Skeletal muscle cell (primary cell): ENCODE measurements at places on chromosomes 13 and 19.

DNA sequence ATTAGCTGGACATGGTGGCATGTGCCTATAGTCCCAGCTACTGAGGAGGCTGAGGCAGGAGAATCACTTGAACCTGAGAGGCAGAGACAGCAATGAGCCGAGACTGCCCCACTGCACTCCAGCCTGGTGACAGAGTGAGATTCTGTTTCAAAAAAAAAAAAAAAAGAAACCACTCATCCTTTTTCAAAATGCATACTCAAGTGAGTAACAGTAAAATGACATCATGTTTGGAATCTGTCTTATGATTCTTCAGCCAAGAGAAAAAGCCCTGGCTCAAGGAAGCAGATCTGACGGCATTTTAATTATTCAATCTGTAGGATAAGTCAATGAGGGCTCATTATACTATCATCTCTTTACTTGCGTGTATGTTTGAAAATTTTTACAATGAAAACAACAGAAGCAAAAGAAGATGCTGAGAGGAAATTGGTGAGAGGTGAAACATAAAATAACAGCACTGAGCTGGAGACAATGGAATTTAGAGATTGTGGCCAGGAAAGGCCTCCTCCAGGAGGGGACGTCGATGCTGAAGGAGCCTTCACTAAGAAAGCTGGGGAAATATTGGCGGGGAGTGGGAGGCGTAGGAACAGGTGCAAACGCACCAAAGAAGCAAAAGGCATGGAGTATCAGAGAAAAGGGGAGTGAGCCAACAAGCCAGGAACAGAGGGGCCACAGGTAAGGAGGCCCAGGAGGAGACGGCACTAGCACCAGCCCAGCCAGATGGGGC, 12.9 kb upstream of the CCNE1 start:
- DNase-seq, result peak; percentile 5

DNA sequence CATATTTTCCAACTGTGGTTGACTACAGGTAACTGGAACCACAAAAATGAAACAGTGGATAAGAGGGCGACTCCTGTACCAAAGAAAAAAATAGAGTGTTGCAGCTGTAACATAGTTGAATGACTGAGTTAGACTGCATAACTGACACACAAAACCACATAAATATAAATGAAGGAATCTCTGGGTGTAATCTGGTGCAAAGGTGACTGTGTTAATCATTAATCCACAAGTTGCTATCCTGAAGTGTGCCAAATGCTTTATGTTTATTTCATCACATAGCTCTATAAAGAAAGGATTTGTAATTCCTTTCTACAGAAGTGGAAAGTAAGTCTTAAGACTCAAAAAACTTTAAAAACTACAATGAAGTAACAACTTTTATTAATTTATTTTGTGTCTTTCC, 6.0 kb upstream of the GJB2 start:
- no peak for DNase-seq

- no peak for DNase-seq
Measured at GRCh38 chr13:20160306-20161274, at the start of gene GJA3. TSS of gene GJA3 (minus strand) at chr13:20161052. CDS start at chr13:20143288, 17,764 bp downstream.

- no peak for DNase-seq
Measured at GRCh38 chr13:100637380-100637779, 37.2 kb downstream of the TMTC4 start.

DNA sequence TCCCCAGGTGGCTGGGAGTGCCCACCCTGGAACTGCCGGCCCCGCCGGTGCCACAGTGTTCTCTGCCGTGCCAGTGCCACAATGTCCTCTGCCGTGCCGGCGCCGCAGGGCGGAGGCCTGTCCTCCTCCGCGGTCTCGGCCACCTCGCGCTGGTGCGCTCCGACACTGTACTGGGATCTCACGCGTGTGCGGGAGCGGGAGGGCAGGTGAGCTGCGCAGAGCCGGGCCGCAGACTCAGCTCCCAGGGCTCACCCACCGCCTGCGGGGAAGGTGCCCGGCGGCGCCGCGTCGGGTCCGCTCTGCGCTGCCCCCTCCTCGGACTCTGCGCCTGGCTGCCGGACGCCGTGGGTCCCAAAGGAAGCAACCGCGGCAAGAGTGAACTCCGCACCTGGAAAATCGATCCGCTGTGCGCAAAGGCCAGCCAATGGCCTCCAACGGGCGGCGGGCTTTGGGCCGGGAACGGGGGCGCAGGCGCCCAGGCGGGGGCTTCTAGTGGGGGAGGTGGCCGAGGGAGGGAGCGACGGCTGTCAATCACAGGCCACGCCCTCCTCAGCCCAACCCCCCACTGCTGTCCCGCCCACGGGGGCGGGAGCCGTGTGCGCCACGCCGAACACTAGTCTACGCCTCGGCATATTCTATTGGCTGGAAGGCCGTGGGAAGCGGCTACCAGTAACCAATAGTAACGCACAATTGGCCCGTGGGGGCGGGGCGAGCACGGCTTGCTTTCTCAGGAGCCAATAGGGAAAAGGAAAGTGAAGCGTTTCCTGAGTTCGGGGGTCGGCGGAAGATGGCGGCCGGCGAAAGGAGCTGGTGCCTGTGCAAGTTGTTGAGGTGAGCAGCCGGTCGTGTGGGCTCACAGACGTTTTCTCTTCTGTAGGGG, at the start of gene ALG11:
Gene ALG11 (plus strand): TSS at position 767 of the 880 bp plus-strand sequence. CDS start 21 bp downstream, at position 788.
- DNase-seq, result peak; percentile 92

DNA sequence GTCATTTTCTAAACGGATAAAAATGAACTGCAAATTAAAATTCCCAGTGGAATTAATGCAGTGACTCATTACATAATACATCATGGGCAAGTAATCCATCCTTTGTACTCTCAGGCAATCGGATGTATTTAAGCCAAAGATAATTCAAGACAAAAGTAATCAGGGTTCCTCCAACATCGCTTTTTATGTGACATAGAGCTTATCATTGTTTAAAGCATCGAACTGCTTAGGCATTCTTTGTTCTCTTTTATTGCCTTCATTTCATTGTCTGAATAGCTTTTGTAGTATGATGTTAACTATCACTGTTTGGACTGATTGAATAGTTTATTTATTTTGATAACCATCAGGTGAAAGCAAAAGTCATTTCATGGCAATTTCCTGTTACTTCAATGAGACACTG, 209.4 kb downstream of the ITGBL1 start:
- no peak for DNase-seq

DNA sequence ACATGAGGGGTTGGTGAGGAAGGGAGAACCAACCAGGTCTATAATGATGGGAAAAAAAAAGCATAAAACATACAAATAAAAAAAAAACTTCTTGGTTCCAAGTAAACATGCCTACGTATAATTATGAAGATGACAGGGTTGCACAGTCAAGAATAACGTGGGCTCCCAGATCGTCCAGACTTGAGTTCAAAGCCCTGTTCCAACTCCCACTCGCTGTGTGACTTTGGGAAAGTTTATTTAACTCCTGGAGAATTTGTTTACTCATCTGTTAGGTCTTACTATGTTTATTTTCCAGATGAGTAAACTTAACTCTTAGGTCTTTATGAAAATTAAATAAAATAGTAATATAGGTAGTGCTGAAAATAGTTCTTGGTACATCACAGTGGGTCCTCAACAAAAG, 13.8 kb downstream of the STARD13 start:
- DNase-seq, result no peak

DNA sequence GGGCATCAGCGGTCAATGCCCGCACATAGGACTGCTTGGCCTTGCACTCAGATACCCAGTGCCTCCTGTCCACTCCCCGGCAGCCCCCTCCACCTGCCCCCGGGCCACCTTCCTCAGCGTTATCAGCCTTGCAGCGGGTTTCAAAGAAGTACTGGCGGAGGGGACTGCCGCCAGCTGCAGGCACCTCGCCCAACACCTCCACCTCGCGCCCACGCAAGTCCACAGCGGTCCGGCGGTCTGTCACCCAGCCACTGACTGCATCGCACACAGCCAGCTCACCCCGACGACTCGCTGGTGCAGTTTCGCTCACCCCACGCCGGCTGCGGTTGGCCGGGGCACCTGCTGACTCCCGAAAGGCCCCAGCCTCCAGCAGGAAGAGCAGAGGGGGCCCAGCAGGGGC, 3.2 kb downstream of the NTF4 start:
- DNase-seq, result no peak

DNA sequence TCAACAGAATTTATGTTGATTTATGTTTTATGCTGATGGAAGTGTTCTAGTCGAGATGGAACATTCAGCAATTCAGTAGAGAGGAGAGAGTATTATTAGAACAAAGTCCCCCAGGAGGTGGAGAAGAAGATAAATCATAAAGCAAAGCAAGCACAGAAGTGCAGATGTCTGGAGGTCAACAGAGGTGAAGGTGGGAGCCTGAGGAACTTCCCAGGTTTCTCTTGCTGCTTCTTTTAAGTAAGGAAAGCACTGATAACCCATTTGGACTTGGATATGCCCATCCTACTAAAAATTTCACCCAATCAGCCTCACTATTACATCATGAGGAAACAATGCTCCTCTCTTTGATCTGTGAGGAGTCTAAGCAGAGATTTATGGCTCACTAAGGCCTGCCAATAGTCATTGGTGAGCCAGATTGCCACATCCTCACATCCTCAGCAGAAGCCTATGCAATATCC, 98.8 kb downstream of the EPSTI1 start:
- peak; percentile 90 for DNase-seq

DNA sequence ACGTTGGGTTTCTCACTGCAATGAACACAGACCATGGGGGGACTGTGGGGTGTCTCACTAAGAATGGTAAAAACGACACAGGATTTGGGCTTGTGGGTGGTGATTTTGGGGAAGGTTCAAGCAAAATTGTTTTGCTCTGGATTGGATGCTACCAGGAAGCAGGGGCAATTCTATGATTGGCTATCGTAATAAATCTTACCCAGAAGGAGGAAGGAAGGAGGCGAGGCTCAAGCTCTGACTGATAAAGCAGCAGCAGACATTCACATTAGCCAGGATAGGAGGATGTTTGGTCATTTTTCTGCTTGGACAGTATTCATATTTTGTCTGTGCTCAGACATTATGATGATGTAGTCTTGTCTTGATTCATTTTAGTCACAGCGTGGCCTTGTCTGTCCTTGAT, 1.5 kb downstream of the ZNF576 start:
- DNase-seq, result no peak

DNA sequence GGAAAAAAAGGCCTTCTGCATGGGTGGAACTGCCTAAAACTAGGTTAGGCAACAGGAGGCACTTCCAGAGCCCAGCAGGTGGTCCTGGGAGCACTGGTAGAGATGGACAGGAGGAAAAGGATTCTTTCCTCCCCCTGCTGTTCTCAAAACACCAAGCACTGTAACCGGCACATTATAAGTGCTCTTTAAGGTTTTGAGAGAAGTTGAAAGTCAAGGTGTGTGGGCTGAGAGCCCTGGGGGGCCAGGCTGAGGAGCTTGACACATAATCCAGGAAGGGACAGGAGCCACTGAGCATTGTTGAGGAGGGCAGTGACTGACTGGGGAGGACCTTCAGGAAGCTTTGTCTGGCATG, 32.3 kb downstream of the SPATA13 start:
- DNase-seq, result no peak

DNA sequence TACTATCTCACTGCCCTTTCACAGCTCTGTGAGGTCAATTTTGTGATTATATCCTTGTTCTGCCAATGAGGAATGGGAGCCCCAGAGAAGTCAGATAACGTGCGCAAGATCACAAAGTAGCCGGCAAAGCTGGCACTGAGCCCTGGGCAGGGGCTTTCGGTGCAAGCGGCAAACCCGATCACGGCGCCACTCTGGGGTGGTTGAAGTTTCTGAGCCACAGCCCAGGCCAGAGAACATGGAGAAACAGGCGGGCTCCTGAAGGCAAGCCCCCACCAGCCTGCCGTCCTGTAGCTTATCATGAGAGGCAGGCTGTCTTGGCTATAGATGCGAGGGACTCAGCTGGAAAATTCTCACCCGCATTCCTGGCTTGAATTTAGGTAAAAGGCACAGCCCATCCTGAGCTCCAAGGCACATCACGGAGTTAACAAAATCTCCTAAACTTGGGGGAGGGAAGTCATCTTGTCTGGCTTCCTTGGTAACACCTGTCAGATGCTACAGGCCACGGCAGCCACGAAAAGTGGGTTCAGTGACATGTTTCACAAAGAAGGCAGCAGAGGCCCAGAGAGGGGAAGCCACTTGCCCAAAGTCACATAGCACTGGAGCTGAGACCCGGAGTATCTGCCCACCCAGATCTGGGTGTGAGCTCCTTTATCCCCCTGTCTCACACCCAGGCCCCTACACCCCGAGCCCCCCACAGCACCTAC, 12.5 kb downstream of the TNNT1 start:
- no peak for DNase-seq

- no peak for DNase-seq
Measured at GRCh38 chr19:13104848-13105711, 2.4 kb upstream of the LYL1 start.

- no peak for DNase-seq
Measured at GRCh38 chr19:4295972-4296771, 6.0 kb downstream of the TMIGD2 start.

DNA sequence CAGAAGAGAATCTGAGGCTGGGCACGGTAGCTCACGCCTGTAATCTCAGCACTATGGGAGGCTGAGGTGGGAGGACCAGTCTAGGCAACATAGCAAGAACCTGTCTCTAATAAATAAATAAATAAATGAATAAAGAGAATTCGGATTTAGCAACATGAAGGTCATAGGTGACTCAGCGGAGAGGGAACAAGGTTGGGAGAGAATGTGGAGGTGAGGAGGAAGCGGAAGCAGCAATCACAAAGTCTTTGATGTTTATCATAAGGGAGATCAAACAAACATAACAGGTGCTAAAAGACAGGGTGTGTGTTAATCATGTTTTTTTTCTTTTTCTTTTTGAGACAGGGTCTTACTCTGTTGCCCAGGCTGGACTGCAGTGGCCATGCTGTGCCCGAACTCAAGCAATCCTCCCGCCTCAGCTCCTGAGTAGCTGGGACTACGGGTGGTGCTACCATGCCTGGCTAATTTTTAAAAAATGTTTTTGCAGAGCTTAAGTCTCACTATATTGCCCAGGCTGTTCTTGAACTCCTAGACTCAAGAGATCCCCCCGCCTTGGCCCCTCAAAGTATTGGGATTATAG, 16.3 kb downstream of the PBX4 start:
- no peak for DNase-seq

DNA sequence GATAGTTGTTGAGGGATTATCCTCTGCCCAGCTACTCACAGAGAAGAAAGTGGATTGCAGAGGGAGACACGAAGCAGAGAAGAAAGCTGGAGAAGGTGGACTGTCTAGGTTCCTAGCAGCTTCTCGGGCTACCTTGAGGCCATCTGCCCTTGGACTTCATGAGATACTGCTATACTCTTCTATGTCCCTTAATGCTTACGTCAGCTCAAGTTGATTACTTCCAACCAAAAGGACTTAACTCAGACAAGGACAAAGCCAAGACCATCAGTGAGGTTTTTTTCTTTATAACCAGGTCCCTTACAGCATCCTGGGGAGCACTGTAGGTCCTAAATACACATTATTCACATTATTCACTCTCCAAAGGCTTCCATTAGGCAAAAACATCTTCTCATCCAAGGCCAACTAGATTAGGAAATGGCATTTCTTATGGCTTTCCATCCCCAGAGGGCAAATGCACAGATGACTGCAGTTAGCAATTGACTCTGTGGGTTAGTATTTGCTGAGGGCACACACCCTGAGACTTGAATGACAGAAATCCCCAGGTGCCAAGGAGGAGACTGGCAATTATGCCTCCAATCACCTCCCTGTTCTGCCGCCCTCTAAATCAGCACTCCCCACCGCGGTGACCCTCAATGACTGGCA, 4.1 kb upstream of the UBE2L5 start:
- DNase-seq, result no peak

GRCh38 chr19:47123406-47123805, 7.2 kb upstream of the SAE1 start:
- no peak for DNase-seq

- no peak for DNase-seq
Measured at GRCh38 chr19:31317093-31317492, 32.1 kb downstream of the TSHZ3 start.
